ENCODE measurements at places on chromosomes 1 and 21.

- DNase-seq = no peak
Measured at GRCh38 chr1:226737819-226738420, 1.2 kb downstream of the ITPKB start.

DNA sequence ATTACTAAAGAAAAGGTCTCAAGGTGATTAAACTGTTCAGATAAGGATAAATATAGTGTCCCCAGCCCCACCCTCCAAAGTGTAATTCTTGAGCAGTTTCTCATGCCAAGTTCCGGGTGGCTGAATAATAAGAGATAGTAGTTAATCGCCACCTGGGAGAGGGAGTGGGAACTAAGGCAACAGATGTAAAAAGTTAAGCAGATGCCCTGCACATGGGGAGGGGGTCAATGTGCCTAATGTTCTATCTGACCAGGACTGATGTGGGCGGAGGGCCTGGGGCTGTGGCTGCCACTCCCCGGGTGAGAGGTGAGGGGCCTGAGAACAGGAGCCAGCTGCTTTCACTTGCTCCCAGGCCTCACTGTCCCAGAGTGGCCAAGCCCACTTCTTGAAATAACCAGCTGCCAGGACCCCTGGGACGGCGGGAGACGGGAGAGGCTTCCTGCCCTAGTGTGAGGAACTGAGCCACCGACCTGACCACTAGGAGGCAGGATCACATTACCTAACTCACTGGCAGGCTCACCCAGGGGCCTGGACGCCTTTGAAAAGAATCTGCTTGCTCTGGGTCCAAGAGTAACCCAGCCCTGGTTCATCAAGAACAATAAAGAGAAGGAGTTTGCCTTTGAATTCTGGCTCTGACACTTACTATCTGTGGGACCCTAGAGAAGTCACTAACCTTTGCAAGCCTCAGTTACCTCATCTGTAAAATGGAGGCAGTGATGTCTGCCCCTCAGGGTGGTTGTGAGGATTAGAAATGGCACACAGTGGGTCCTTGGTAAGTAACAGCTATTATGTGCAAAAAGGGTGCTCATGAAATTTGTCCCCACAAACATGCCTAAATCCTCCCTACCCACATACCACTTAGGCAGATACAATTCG lies 179.2 kb downstream of the ATG4C start:
- peak; percentile 19 for DNase-seq

DNA sequence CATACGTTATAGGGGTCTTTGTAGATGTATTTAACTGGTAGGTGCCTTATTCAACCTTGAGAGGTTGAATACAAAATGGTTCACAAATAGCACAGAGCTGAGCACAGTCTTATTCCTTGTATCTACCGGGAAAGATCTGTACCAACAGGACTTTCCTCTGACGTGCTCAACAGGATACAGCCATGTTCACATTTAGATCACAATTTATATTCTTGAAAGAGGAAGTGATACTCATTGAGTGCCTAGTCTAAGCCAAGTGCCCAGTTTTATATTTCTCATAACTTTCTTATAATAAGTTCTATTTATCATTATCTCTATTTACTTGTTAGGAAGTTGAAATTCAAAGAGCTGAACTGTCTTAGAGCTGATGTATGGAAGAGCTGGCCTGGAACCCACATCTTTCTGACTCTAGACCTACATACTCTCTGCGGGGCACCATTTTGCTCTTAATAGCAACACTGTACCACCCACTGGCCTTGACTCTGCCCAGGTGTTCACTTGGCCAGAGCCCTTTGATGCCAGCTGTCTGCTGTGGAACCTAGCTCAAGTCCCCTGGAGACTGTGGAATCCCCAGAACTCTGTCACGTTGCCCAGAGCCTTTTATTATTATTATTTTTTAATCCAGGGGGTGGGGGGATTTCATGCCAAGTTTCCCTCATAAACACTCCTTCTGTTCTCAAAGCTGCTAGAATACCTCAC lies 156.2 kb downstream of the TPR start:
- DNase-seq = no peak

DNA sequence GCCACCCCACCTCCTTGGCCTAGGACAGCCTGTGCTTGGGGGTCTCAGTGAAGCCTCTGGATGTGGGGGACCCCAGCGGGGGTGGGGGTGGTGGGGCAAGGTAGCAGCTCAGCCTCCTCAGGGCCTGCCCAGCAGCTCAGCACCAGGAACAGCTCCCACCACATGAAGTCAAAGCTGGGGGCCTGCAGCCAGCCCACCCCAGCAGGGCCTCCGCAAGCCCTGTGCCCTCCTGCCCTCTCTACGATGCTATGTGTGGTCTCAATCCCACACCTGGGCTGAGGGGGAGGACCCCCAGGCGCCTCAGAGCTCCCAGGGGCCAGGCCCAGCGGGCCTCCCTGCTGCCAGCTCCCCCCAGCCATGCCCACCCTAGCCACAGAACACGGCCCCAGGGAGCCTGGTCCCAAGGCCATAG lies 18.6 kb downstream of the PANK4 start:
- DNase-seq = no peak
